NCI-H526 (cell line): ENCODE measurements at places on chromosomes 1 and 21.

- no peak for DNase-seq
Measured at GRCh38 chr1:40244138-40244744, 3.5 kb upstream of the TMCO2 start.

- no peak for DNase-seq
Measured at GRCh38 chr1:181137217-181137743, 48.8 kb downstream of the IER5 start.

DNA sequence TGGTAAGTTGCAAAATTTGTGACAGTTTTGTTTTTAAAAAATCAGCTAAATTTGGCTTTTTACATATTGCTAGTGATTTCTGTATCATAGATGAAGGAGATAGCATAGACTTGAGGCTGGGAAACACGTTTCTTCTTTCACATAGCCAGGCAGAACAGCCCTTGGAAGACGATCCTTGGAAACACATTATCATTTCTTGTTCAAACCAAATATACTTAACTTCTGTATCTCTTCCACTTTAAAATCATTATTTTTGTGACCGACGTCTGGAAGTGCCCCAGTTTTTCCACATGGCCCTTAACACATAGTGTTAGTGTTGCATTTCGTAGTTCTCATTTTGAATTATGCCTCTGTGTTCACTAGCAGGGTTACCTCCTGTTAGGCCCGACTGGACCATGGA, 193.5 kb downstream of the SDCCAG8 start:
- DNase-seq = no peak

GRCh38 chr1:73820843-73821242, 377.1 kb downstream of the LRRIQ3 start:
- no peak for DNase-seq

DNA sequence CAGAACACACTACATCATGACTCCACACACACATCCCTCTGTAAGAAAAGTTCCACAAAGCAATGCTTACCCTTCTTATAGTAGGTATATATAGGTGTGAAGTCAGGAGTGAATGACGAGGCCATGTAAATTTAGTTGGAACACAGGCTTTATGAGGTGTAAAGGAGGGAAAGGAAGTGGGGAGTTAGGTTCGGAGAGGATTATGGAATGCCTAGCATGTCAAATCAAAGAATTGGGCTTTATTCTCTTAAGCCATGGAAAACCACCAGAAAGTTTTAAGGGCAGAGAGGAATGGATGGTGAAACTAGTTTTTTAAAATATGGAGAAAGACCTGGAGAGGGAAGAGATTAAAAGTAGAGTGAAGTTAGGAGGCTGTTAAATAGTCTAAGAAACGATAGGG, 26.3 kb downstream of the TFAP2E start:
- DNase-seq = no peak

DNA sequence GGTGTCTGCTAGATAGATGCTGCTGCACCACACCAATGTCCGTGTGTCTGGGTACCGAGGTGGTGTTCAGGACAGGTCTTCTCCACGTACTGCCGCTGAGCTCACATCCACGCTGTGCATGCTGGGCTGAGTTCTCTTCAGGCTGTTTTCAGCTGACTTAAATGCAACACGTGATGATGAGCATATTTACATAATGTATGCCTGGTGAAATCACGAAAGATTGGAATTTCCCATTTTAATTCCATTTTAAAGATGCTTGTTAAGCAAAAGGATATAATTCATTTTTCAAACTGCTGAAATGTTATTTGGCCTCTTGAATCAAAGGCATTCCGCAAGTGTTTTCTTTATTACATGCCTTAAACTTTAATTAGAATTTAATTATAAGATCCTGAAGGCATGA, 107.9 kb downstream of the FGGY start:
- DNase-seq = no peak

DNA sequence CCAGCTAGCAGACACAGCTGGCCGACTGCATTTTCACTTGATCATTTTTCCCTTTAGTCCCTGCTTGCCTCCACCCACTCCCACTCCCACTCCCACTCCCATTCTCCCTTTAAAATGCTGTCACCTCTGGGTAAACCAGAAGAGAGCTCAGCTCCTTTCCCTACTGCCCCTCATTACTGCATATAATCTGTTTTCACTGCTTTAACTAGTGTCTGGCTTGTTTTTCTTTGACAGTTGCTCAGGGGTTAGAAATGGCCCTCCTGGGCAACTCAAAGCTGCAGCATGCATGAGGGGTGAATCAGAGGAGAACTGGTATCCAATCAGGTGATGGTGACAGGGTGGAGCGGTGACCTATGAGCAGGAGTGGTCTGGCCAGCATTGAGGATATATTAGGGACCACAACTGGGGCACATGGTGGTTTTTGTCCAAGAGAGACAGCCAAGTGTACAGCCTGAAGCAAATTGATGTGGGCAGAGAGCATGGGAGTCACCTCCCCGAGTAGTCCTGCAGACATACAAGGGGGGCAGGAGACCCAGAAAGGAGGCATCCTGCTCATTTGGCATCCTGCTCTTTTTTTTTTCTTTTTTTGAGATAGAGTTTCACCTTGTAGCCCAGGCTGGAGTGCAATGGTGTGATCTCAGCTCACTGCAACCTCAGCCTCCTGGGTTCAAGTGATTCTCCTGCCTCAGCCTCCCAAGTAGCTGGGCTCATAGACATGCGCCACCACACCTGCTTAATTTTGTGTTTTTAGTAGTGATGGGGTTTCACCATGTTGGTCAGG, 42.6 kb upstream of the SRSF10 start:
- no peak for DNase-seq

DNA sequence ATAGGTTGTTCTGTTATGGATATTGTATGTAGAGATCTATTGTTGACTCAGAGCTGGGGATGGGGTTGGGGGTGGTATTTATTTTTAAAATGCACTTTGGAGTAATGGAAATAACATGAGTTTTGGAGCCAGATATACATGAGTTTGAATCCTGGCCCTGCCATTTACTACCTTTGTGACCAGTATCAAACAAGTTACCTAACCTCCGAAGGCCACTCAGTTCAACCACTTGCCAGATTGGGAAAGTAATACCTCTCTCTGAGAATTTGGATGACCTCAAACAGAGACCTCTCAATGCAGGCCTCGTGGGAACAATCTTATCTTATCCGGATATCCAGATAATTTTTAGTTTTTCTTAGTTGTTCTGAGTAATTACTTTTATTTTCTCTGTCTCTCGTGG, 181.0 kb downstream of the FGGY start:
- no peak for DNase-seq

- DNase-seq = no peak
Measured at GRCh38 chr1:24765308-24765988, 20.2 kb downstream of the CLIC4 start.

DNA sequence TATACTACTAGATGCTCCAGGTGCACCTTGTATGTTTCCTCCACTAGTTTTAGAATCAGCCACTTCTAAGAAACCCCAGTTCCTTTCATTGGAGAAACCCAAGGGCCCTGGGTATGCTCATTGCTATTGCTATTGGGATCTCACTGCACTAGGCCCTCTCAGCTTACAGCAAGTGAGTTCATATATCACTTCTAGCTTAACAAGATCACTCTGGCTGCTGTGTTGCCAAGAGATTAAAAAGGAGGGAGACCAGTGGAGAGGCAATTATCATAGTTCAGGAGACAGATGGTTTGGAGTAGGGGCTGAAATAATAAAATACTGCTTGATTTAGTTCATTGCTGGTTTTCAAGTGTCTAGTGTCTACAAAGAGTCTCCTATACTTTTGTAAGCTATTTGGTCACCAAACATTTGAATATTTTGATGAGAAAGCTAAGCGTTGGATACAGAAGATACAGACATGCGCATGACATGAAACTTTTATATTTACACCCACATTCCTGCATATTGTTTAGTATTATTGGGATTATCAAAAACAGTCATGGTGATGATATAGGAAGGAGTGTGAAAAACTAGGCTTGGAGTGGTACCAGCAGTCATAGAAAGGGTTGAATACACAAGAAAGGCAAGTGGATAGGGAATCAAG, 671.9 kb downstream of the ADGRL2 start:
- no peak for DNase-seq

- no peak for DNase-seq
Measured at GRCh38 chr1:184800876-184801275, 46.2 kb upstream of the EDEM3 start.

GRCh38 chr1:177739780-177740179, 230.1 kb downstream of the SEC16B start:
- no peak for DNase-seq

DNA sequence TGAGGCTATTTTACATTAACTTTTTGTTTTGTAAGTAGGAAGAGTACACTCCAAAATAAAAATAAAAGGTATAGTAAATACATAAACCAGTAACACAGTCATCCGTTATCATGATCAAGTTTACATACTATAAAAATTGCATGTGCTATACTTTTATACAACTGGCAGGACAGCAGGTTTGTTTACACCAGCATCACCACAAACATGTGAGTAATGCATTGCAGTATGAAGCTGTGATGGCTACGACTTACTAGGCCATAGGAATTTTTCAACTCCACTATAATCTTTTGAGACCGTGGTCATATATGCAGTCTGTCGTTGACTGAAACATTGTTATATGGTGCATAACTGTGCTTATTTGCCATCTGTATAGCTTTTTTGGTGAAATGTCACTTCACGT, 106.2 kb downstream of the CENPF start:
- DNase-seq = no peak

DNA sequence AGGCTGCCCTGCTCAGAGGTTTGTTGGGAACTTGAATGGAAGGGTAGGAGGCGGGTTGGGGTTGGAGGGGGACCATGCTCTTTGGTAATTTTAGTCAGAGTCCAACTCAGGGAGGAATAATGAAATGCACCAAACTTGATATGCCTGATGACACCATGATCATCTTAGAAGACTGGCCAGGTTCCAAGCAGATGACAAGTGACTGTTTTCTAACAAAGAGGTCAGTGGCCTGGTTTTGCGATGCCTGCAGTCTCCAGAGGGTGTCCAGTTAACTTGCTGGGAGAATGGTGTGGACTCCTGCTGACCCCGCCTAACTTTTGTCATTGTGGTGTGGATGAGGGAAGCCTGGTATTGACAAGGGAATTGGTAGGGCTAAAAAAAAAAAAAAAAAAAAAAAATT, 12.4 kb downstream of the VANGL1 start:
- no peak for DNase-seq

DNA sequence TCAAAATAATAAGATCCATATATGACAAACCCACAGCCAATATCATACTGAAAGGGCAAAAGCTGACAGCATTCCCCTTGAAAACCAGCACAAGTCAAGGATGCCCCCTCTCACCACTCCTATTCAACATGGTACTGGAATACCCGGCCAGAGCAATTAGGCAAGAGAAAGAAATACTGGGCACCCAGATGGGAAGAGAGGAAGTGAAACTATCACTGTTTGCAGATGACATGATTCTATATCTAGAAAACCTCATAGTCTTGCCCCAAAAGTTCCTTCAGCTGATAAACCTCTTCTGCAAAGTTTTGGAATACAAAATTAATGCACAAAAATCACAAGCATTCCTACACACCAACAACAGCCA, 442.7 kb downstream of the PTBP2 start:
- no peak for DNase-seq

GRCh38 chr1:43225168-43225567, 44.6 kb upstream of the TMEM125 start:
- peak; percentile 42 for DNase-seq

DNA sequence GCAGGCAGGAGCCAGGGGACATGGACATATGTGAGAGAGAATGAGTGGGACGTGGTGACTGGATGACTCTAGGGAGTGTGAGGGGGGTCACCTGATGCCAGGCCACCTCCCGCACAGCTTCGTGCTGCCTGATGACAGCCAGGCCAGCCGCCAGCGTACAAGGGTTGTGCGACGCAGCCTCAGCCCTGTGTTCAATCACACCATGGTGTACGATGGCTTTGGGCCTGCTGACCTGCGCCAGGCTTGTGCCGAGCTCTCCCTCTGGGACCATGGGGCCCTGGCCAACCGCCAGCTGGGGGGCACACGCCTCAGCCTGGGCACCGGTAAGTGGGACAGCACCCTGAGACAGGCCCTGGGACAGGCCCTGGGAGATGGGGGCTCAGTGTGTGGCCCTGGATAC, 11.3 kb downstream of the SYTL1 start:
- DNase-seq = no peak
